A673 (cell line): ENCODE measurements at places on chromosomes 12 and 14.

DNA sequence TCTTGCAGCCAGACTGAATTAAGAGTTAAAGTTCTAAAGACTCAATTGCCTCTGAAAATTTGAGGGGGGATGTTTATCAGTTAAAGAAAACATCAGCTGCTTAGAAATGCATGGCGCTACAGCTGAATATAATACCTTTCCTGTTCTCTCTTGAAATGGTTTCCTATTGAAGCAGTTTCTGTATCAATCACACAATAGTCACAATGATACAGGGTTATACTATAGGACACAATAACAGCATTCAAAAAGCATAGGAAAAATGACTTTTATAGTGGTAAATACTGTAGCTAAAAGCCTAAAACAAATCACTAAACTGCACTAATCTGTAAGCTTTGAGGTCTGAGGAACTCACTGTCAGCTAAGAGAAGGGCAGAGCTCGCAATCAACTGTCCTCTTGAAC is 15.2 kb downstream of the MDGA2 start:
- DNase-seq, result no peak

DNA sequence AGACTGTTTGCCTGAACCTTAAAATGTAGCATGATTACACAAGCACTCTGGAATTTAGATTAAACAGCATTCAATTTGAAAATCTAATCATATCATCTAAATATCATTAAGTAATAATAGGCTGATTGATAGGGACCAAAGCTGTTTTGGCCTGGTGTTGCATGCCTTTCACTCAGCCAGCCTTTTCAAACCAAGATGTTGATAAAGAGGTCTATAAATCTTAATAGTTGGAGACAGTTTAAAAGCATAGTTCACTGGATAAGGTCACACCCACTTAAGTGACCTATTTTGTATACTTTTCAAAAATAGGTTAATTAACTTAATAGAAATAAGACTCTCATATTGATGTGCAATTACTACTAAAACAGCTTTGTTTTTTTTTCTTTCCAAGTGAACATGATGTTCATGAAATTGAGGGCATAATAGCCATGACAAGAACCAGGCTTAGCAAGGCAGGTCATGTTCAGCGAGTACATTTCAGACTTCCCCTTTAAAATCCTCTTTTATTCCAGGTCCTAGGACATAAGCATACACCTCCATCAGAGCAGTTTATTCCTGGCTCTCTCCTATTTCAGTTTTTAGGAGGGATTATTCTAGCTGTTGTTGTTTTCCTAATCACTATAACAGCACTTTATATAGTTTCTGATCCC is 349.0 kb downstream of the RAD51B start:
- DNase-seq, result no peak

DNA sequence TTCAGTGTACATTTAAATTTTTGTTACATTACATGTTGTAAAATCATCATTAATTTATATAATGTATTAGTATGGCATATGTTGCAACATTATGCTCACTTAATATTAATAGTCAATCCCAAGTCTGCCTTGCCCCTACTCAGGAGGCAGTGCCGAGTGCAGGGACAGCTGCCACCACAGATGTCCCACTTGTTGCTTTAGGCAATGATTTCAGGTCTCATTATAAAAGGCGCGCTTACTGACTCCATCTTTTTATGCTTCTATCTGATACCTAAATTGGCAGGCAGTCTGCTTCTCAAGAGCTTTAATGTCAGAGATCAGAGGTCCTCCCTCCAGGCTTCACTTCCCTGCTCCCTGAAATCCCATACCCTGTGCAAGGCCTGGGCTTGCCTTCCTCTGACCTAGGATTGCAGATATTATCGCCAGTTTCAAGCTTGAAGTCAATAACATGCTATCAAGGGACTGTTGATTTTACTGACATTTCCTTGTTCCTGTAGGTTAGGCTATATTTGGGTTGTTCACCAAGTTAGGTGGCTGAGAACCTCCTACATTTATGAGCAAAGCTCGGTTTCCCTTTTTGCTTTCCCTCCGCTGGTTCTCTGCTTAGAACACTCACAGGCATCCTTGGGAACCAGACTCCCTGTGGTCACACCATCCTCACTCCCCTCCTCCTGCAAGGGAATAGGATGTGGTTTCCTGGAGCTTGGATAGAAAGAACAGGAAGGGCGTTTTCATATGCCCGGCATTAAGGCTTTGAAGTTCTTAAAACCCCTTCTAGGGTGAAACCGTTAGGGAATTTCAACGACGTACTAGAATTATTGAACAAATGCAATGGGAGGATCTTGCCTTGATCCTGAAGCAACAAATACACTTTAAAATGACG is 208.4 kb upstream of the FKBP4 start:
- DNase-seq, result peak; percentile 49

GRCh38 chr12:78155546-78155945 is 324.9 kb downstream of the NAV3 start:
- DNase-seq, result no peak

DNA sequence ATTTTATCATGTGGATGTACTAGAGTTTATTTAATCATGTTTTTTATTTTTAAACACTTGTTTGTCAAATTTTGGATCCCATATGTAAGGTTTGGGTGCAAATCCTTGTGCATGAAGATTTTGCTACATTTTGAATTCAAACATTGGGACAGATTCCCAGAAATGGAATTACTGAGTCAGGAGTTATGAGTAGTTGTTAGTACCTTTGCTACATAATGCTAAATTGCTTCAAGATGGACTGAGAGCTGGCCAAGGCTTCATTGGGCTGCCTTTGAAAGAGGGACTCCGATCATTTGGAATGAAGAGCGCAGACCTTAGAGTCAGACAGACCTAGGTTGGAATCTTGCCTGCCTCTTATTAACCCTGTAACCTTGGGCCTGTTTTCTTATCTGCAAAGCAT is 154.9 kb upstream of the PWP1 start:
- DNase-seq, result no peak

- DNase-seq, result peak; percentile 39
These were observed 231.9 kb downstream of the C12orf75 start for GRCh38 chr12:105562199-105562971.

- no peak for DNase-seq
These were observed 7.0 kb downstream of the TMEM121 start for GRCh38 chr14:105533391-105533790.

DNA sequence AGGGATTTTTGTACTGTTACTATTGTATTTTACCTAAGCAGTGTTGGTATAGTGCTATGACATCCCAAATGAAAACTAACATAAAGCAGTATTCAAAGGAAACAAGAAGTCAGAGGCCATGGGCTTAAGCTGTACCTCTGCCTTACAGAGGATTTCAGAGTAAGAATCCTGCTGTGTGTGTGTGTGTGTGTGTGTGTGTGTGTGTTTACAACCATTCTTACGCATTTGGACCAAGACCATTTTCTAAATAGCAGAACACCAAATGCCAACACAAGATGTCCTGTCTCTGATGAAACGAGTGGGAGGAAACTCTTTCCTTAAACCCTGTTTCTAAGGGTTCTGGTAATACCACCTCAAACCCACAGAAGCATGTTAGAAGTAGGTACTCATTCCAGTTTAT is 64.4 kb downstream of the PPP1R36 start:
- DNase-seq, result no peak

DNA sequence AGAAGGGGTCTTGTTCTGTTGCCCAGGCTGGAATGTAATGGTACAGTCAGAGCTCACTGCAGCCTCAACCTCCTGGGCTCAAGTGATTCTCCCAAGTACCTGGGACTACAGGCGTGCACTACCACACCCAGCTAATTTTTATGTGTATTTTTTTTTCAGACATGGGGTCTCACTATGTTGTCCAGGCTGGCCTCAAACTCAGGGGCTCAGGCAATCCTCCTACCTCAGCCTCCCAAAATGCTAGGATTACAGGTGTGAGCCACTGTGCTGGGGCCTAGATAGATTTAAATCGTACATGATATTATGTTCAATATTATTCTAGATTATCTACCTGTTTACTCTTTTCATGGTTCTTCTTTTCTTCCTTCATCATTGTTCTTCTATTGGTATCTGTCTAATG is 61.5 kb downstream of the IFT81 start:
- DNase-seq, result no peak

- no peak for DNase-seq
These were observed 168.7 kb upstream of the HIF1A start for GRCh38 chr14:61526405-61527312.

- no peak for DNase-seq
These were observed 40.9 kb downstream of the FZD10 start for GRCh38 chr12:130203151-130203550.

- DNase-seq, result no peak
These were observed 90.7 kb upstream of the ATP2B1 start for GRCh38 chr12:89799316-89799715.

DNA sequence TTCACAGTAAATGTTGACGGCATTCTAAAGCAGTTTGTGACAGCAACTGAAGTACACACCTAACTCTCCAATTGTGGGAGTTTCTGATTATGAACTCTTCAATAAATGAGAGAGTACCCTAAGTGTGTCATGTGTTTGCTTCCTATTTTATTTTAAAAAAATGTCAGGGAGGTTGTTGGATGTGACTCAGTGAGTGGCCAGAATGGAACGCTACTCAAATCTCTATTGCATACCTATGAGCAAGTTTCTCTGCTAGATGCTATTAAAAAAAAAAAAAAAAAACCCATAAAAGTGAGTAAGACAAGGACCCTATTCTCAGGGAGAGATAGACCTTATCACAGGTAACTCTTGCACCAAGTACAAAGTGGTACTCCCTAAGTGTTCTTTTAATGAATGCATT is 256.6 kb downstream of the BTG1 start:
- no peak for DNase-seq

DNA sequence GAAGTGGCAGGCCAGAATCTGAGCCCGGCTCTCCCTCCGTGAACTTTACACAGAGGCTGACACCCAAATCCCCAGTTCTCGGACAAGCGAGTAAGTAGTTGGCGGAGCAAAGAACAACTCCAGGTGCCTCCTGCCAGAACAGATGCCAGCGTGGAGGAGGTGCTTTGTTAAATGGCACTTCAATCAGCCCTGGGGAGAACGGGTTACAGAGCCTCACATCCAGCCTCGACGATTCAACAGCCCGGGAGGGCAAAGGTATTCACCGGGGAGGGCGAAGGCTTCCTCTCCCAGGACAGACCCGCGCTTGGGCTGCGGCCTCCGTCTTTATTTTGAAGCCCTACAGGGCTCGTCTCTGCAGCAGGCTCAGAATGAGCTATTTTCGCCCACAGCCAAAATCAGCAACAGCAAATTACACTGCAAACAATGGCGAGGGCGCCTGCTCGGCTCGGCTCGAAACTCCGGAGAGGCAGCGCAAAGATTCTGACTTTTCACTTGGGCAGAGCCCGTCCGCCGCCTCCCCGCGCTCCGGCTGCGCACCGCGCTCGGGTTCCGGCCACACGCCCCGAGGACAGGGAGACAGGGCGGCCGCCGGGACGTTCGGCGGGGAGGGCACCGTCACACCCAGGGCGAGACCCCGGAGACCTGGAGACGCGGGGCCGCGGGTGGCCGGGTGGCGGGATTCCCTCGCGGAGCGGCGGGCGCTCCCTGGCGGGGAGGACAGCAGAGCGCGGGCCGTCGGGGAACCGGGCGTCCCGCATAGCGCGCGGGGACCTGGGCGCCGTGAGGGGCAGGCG is 811 bp downstream of the TMCC3 start:
- no peak for DNase-seq

DNA sequence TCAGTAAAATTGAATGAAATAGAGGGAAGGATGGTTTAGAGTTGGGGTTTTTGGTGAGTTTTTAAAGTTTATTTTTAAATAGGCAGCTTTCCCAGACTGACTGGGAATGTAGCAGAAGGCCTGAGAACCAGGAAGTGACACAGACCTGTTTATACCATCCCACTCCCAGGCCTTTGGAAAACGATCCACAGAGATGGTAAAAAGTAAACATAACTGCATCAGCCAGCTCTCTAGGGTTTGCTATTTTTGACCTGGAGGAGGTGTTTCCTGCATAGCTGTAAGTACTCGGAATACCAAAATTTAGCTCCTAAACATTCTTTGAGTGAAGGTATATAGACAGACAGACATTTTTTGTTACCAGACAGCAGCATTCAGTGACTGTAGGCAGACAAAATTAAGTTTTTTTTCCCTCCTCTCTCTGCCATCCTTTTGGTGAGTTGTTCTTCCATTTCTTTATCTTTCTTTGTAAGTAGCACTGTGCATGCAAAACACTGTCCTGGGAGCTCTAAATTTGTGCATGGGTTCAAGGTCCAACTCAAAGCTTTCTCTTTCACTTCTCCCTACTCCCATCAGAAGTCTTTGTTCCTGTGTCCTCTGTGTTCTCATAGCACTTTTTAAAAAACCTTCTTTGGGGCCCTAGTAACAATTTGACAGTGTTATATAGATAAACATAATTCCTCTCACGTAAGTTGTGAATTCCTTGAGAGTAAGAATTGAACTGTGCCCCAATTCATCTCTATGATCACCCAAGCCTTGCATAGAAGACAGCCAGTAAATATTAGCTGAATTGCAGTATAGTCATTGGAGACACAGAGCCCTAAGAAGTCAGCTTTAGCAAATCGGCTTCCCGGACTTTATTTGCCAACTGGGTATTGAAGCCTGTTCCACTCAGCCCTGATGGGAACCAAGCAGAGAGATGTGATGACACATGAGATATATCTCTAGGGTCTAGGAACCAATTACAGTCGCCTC is 37.4 kb downstream of the SUSD6 start:
- DNase-seq, result no peak

GRCh38 chr12:126139355-126139754 is 1074.1 kb downstream of the AACS start:
- no peak for DNase-seq

- DNase-seq, result peak; percentile 44
These were observed 14.5 kb upstream of the PWP1 start for GRCh38 chr12:107670999-107671643.

DNA sequence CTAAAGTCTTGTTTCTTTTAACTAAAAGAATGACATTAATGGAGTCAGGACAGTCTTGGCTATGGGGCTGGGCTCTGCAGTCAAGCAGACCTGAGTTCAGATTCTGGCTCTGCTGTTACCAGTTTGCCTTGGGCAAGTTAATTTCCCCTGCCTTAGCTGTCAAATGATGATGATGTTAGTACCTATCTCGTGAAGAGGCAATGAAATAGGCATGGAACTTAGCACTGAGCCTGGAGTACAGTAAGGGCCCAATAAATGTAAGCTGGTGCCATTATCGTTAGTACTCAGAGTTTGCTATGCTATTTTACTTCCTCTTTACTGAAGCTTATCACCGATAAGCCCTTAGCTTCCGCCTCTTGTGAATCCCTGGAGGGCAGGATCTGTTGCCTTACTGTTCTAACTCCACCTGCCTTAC is 8.5 kb downstream of the FBXW8 start:
- peak; percentile 52 for DNase-seq

GRCh38 chr12:57057067-57057751 is 7.3 kb upstream of the MYO1A start:
- no peak for DNase-seq

DNA sequence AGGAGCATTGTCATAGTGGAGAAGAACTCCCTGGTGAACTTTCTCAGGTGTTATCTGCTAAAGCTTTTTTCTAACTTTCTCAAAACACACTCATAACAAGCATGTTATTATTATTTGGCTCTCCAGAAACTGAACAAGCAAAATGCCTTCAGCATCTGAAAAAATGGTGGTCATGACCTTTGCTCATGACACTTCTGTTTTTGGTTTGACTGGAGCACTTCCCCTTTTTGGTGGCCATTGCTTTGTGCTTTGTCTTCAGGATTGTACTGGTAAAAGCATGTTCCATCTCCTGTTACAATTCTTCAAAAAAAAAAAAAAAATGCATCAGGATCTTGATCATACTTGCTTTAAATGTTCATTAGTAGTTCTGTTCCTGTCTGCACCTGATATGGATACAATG is 1241.6 kb upstream of the USP15 start:
- no peak for DNase-seq
